SJSA1 (cell line): ENCODE measurements at places on chromosomes 7 and 10.

GRCh38 chr7:90412458-90413184 is 9.4 kb downstream of the CLDN12 start:
- no peak for DNase-seq

- DNase-seq, result peak; percentile 2
Measured at GRCh38 chr7:3207387-3207902, 93.6 kb upstream of the SDK1 start.

DNA sequence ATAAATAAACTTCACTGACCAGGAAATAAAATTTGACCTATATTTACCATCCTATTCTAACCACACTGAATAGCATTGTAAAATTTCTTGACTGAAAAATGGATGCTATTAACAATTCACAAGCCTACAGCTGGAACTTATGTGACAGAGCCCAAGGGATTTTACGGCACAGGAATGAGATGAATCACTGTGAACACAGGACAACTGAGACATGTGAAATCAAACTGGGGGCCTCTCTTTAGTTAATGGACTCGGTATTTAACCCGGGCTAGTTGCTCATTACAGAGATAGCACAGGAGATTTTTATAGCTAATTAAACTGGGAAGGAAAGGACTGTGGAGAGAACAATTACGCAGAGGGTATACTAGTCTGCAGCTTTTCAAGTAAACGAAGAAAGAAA is 100.6 kb downstream of the MICU1 start:
- no peak for DNase-seq

GRCh38 chr7:105664816-105665525 is 83.7 kb upstream of the EFCAB10 start:
- peak; percentile 22 for DNase-seq

DNA sequence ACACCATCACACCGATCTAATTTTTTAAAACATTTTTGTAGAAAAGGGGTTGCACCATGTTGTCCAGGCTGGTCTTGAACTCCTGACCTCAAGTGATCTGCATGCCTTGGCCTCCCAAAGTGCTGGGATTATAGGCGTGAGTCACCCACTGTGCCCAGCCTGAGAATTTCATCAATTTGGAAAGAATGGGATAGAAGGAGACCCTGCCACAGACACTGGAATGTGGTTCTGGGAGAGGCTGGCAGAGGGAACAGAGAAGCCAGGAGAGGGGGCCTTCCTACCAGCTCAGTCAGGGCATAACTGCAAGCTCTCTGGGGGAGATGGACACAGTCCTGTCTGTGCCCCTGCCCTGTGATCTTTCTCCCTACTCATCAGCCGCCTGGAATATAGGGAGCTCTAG is 42.1 kb upstream of the MKRN1 start:
- no peak for DNase-seq

- DNase-seq, result no peak
Measured at GRCh38 chr10:124768791-124769190, 22.9 kb downstream of the EEF1AKMT2 start.

GRCh38 chr7:53113424-53113823 is 78.0 kb downstream of the POM121L12 start:
- no peak for DNase-seq

- no peak for DNase-seq
Measured at GRCh38 chr10:108424656-108425055, 1260.2 kb upstream of the SORCS1 start.

- DNase-seq, result no peak
Measured at GRCh38 chr10:80896076-80896475, 358.4 kb downstream of the SH2D4B start.

DNA sequence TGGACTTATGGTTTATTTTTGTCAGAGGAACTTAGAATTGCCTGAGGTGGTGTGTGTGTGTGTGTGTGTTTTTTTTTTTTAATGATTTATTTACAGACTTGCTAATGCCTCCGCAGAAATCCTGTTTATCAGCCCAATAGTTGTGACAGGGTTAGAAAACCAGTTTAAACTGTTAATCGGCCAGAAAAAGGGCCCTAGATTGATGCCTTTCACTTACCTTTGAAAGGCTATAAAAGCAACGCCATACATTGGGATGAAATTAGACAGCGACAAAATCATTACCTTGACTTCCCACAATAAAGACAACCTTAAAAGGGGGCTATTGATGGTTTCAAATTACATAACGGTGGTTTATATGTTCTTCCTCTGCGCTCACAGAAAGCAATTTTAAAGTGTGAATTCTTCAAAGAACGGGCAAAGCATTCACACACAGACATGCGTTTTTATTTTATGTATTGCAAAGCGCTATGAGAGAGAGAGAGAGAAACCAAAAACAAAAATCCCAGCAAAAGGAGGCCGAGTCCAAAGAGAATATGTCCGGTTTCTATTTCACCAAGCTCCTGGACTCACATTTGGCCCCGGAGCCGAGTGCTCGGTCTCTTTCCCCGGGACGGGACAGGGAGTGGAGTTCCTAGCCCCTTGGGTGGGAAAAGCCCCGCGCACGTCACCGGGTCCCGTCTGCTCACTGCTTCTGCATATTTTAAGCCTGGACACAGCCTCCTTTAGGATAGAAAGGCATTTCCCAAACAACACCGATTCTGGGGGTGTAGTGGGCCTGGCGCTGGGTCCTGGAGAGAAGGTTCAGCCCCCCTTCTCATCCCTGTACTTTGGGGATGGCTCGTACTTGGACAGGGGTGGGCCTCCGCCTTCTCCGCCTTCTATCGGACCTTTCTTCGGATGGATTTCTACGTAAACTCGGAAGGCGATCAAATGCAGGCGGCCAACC is 26.8 kb upstream of the VAX1 start:
- DNase-seq, result no peak

GRCh38 chr10:69333205-69333604 is 54.9 kb downstream of the HK1 start:
- no peak for DNase-seq

GRCh38 chr10:78398382-78398781 is 364.7 kb downstream of the RPS24 start:
- DNase-seq, result no peak

DNA sequence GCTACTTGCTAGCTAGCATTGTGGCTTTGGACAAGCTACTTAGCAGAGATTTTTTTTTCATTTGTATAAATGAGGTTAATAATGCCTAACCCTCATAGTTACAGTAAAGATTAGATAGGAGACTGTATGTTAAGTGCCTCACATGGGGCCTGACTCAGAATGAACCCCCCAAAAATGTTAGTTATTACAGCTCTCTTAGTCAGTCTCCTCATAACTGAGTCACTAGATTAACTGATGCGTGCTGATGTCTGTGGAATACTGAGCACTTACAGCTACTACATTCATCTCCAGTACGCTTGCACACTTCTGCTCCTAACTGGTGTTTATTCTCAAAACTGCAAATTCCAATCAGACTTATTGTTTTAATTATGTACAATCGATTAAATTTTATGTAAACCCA is 315.3 kb downstream of the SNX13 start:
- no peak for DNase-seq

DNA sequence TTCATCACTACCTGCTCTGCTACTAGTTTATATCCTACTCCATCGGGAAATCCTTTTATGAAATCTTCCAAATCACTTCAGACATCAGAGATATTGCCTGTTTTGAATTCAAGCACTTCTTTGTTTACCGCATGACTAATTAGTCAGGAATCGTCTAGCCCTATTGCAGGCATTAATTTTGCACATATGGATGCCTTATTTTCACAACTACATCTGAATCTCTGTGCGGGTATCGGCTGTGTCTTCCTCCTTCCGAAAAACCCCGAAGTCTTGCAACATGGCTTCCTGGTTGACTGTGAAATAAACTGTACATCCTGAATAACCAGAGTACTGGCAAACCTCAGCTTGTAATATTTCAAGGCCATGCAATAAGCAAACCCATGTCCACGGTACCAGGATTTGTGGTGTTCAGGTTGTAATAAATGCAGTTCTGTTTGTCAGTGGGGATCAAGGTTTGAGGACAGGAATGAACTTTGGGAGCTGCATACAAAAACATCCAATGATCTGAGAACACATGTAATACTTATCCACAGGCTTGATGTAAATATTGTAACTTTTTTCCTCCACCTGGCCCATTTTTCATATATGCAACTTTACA is 642.1 kb downstream of the PARD3 start:
- DNase-seq, result no peak

GRCh38 chr7:70214071-70214470 is 615.8 kb downstream of the AUTS2 start:
- DNase-seq, result no peak

DNA sequence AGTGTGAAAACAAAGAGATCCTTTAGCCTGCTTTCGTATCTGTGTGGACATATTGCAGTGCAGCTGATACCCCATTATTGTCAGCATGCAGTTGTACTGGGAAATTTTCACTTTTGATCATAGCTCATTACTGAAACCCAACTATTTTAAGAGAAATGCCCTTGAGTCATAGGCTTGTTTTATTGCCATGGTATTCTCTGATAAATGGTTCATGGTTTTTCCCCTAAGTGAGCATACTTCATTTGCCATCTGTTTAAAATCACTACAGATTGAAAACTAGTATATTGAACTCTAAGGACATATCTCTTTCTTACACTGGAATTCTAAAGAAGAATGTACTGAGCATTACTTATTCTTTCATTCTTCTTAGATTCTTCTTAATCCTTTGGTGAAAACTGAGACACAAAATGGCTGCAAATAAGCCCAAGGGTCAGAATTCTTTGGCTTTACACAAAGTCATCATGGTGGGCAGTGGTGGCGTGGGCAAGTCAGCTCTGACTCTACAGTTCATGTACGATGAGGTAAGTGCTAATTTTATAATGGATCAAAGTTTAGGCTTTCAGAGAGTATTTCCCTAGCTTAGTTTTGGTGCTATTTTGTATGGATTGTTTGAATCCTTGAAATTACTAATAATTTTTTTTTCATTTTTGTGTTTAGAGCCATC is 63.0 kb downstream of the RALA start:
- DNase-seq, result no peak

DNA sequence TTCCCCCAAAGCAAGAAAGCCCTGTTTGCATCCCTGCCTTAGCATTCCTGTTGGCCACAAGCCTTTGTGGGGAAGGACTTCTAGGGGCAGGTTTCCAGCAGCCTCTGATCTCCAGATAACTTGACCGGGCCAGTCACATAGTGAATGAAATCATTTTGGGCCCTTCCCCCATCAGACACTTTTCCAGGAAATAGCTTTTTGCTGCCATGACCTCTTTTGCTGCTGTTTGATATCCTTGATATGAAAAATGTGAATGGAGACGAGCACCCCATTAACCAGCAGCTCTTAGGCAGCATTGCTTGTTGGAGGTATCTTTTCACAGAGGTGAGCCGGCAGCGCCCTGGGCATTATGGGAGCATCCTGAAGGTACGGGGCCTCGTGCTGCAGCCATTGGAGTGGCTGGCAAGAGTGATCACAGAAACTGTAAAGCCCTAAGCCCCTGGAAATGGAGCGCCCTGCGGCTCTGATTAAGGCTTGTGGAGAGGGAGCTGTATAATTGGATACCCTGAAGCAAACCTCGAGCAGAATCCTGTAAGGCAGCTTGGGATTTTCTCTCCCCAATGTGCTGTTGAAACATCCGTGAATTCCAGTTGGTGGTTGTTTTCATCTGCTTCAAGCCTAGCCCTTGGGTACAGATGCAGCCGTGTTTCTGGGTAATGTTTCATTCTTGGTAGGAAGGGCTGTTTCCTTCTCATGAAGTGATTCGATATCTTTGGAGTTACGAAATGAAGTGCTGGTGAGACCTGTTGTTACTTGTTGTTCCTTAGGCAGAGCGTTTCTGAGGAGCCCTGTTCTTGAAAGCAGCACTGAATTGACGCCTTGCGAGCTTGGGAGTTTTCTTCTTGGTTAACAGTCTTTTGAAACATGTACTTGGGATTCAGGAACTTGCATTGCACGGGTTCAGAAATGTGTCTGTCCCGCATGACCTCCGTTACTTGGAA is 179.0 kb downstream of the PTEN start:
- no peak for DNase-seq

DNA sequence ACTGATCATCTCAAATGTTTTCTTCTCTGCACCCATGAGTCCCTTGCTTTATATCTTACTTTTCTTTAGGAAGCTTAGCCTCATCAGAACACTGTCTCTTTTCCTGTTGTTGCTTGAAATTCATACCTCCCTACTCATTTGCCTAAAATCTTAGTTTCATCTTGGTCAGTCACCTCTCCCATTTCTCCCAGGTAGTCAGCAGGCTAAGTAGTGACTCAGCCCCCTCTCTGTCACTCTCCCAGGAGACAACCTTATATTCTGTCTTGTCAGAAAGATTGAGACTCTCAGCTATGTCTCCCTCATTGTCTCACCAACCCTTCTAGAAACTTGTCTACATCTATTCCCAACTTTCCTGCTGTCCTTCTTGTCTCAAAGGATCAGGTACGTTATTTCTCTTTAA is 280.9 kb downstream of the BBS9 start:
- no peak for DNase-seq

GRCh38 chr10:88661018-88661417 is 3.2 kb upstream of the LIPF start:
- no peak for DNase-seq

GRCh38 chr7:2621061-2621828 is 10.5 kb upstream of the TTYH3 start:
- DNase-seq, result no peak

GRCh38 chr10:52463826-52464225 is 149.7 kb downstream of the DKK1 start:
- DNase-seq, result no peak

DNA sequence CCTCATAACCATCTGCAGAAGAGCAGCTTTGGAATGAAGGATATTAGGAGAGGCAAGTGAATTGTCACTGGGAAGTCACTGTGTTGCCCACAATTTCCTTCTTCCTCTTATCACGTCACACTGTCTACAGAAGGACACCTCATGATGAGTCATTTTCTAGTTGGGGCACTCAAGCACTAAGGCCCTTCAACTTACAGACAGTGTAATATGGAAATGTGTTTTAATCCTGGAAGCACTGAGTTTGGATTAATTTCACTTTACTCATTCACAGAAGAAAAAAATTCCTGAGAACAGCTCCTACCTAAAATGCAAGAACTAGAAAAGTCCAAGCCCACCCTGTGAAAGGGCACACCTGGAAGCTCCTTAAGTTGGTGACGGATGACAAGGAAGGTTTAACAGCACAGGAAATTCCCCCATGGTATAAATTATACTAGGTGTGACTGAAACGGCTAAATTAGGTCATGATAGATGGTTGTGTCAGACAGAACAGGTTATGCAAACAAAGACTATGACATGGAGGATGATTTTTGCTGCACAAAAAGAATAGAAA is 56.6 kb downstream of the PARD3 start:
- peak; percentile 76 for DNase-seq

DNA sequence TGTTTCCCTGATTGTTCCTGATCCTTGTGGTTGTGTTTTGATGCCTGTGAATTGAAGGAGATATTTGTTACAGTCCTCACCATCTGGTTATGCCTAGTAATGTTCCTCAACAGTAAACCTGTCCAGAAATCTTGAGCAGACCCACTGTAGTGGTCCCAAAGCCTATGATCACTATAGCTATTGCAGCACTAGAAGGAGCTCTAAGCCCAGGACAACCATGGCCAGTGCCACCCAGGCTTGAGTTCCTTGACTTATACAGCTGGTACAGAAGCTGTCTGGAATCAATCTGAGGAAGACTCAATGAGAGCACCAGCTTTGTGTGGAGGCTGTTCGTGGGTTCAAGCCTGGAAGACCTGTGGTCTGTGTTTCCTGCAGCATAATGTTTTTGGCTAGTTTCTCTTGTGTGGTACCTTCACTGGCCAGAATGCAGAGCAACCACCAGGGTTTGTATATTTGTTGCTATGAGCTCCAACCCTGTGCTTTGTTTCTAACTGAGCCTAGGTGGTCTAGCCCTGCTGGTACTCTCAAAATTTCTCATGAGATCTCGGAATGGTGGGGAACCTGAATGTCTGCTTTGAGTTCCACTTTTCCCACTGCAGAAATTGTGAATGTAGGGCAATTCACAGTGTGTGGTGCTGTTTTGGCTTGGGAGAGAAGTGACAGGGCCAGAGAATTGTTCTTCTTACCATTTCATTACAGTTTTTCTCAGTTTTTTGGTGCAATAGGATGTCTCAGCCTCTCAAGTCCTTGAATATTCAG is 355.2 kb downstream of the SUGCT start:
- no peak for DNase-seq
